ENCODE measurements at places on chromosomes 4 and X. TPM values are rescaled to one million over a fixed set of nuclear protein-coding genes. Genes with fewer than 3 reads are reported as not detected.
A peak's percentile ranks its signal among the peaks of the same experiment; 100 is the strongest.

- DNase-seq: peak; percentile 16
Observed at GRCh38 chr4:177511611-177512010, 69.4 kb upstream of the AGA start.

GRCh38 chr4:152176627-152177214, 359.2 kb downstream of the FBXW7 start:
- no peak for DNase-seq

DNA sequence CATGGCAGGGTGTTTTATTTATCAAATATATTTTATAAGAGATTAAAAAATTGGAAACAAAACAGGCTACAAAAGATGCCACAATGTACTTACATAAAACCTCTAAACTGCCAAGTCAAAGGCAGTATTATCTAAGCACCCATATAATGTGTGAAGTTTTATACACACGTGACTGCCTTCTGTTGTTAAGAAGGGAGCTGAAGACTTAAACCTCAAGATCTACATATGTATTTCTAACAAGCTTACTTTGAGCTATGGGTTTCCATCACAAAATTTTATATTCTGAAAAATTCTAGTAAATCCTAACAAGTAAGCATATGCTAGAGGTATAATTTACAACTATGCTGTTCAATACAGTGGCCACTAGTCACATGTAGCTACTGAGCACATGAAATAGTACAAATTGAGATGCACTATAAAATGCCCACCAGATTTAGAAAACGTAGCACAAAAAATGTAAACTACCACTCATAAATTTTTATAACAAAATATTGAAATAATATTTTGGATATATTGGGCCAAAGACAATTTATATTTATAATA, 9.8 kb downstream of the ATP8A1 start:
- no peak for DNase-seq

- DNase-seq: no peak
Observed at GRCh38 chrX:153631907-153632594, 15.0 kb upstream of the DUSP9 start.

GRCh38 chr4:24273136-24273535, 311.2 kb downstream of the DHX15 start:
- DNase-seq: no peak

GRCh38 chrX:71910643-71910985, at the start of gene NHSL2:
TSS of gene NHSL2 (plus strand) at chrX:71910845.
- DNase-seq: no peak

DNA sequence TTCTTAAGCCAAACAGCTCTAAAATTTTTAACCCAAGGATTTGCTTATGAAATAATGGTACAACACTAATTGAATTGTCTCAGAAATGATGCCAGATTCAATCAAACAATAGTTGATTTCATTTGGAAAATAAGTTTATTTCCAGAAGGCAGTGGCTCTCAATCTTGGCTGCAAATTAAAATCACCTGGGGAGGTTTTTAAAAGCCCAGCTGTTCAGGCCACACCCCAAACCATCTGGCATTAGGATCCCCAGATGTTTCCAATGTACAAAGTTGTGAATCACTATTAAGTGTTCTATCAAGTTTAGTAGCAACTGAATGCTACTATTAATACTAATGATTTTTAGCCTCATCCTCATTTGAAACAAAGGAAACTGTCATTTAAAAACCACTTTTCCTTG, 22.2 kb downstream of the TMEM184C start:
- no peak for DNase-seq

DNA sequence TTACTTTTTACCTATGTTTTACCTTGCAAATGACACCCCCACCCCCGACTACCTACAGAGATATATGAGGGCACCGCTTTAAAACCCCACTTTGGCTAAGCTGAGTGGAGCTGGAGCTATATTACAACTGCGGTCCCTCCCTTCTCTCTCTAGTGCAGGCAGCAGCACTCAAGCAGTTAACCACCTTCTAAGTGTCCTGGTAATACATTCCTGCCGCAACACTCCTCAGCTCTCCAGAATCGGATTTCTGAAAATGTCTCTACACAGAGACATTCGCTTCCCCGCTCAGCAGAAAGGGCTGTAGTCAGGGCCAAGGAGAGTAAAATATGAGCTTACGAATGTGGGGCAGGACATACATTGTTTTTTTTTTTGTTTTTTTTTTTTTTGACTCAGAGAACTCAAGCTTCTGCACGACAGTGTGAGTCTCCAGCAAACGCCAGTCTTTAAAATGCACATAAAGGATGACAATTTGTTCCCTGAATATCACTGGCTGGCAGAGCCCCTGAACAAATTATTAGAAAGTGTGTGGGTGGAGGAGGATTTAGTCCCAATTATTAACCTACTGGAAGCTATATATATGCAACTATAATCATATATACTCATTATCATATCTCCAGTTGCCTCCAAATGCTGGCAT, 287.0 kb upstream of the TET2 start:
- DNase-seq: no peak

Gene GLUD2
- 2.8 TPM for polyA plus RNA-seq

Gene CNGA1
- polyA plus RNA-seq: 1.1 TPM

Gene MTTP
- polyA plus RNA-seq: 0.69 TPM

GRCh38 chr4:40446839-40447238, 111.7 kb downstream of the CHRNA9 start:
- no peak for DNase-seq

Gene TAPT1
- 55.7 TPM for polyA plus RNA-seq

DNA sequence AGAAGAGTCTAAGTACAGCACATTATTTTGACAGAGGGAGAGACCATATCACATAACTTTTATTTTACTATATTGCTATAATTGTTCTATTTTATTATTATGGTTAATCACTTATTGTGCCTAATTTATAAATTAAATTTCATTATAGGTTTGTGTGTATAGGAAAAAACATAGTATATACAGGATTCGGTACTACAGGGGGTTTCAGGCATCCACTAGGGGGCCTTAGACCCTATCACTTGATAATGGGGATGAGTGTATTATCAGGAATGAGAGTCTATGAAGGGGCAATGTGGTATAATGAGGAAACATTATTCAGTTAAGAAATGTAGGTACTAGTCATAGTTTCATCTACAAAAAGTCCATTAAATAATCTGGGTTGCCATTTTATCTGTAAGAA, 833.1 kb downstream of the C4orf33 start:
- DNase-seq: no peak

DNA sequence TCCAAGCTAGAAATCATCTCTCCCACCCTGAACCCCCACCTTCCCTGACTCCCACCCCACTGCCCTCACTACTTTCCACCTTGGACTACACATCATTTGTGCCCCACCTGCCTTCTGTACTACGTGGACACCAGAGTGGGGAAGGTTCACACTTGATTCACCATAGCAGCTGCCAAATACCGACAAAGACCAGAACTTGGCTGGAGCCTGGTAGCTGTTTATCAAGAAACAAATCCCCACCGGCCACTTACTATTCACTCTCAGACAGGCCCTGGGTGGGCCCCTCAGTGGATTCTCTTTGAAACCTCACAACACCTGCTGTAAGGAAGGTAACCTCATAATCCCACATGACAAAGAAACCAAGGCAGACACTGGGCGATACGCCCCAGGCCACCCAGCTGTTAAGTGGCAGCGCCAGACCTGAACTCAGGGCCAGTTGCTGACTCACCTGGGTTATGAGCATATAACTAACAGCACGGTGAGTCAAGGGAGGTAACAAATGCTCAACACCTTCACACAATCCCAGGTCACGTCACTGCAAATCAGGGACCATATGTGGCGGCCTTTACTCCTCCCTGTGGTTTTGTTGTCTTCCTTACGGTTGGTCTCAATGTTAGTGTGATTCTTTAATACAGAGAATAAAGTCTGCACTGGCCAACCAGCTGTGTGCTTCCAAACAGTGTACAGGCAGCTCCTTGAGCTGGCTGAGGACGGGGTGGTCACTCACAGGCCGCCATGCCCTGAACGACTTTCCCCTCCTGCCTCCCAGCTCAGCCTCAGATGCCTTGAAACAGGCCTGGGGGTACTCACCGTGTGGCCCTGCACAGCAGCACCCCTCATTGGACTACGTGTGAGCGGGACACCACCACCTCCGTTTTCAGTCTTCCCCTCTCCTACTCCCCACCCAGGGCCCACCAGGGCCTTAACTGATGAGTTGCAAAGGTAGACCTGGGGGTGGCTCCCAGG, 7.5 kb downstream of the WDR1 start:
- DNase-seq: no peak

- no peak for DNase-seq
Observed at GRCh38 chr4:185134307-185134869, 8.7 kb upstream of the SLC25A4 start.

- no peak for DNase-seq
Observed at GRCh38 chr4:2068198-2068470, 9.0 kb downstream of the NAT8L start.

Gene PDLIM3
- polyA plus RNA-seq: 19.1 TPM

Gene TCEAL6
- not detected for polyA plus RNA-seq

Gene TEX13D
- polyA plus RNA-seq: not detected

GRCh38 chr4:183722731-183723560, 63.9 kb downstream of the TRAPPC11 start:
- DNase-seq: peak; percentile 65

GRCh38 chrX:42988700-42989099, 210.7 kb upstream of the PPP1R2C start:
- no peak for DNase-seq

DNA sequence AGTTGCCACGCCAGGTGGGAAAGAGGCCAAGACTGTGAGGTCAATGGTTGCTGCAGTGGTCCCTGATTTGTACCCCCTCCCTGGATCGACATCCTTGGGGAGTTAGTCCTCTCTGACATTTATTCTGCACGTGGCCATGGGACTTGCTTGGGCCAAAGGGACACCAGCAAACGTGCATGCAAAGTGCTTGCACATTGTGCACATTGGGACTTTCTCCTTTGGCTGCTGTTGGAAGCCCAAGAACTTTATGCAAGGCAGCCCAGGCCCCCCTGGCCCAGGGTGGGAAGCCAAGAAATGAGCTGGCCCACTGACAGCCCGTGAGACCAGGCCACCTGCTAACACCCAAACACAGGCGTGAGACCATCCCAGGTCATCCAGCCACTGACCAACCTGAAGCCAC, 38.1 kb downstream of the SLC2A9 start:
- DNase-seq: no peak

GRCh38 chr4:94452476-94453371, 982 bp downstream of the PDLIM5 start:
- peak; percentile 31 for DNase-seq

DNA sequence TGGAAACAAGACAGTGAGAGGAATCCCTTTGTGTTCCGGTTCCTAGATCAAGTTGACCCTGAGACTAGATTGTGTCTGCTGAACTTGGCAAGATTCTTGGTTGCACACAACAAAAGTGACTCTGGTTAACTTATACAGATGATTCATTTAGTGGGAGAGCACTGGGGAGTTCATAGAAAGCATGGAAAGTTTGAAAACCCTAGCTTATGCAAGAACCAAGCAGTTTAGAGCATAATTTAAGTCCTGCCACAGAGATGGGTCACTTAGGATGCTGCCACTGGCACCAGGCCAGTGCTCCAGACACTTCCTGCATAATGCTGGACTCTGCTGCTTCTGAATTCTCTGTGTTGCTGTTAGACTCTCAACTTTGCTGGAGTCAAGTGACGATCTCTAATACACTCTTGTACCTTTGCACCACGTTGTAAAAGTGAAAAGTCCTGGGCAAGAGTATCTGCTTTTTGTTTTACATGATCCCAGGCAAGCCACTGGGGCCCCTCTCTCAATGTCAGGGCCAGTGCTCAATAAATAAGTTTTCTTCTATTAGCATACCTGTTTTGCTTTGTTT, 12.7 kb upstream of the DCUN1D4 start:
- DNase-seq: no peak

DNA sequence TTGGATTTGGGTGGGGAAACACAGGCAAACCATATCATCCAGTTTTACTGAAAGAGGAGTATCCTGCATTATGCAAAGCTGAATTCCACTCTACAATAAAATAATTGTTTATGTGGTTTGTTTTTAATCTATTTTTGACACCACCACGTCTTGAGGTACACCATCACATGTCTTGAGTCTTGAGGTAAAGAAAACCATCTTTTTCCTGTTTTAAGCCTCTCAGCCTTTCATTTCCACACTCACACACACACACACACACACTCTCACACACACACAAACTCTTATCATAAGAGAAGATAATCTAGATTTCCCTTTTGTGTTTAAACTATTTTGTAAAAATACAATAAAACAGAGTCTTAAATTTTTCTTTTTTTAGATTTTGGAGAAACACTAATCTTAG, 32.0 kb downstream of the SPIN3 start:
- DNase-seq: no peak

Gene ZC4H2
- 28.5 TPM for polyA plus RNA-seq

DNA sequence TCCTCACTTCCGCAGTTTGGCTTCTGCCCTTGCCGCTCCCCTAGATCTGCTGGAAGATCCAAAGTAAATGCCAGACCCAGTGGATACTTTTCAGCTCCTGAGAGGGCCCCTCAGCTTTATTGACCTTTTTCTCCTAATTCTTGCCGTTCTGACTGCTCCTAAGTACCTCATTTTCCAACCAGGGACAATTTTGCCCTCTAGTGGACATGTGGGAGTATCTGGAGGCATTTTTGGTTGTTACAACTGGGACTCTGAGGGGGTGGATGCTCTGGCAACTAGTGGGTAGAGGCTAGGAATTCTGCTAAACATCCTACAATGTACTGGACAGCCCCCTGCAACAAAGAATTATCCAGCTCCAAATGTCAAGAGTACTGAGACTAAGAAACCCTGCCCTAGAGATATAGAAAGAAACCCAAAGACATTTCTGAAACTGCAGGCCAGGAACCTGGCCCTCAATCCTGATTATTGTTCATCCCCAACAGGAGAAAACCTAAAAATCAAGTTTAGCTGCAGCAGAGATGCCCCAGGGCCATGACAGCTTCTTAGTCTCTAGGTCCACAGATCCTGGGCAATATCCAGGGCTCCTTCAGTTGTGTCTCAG, 3.4 kb downstream of the TEX13B start:
- no peak for DNase-seq

DNA sequence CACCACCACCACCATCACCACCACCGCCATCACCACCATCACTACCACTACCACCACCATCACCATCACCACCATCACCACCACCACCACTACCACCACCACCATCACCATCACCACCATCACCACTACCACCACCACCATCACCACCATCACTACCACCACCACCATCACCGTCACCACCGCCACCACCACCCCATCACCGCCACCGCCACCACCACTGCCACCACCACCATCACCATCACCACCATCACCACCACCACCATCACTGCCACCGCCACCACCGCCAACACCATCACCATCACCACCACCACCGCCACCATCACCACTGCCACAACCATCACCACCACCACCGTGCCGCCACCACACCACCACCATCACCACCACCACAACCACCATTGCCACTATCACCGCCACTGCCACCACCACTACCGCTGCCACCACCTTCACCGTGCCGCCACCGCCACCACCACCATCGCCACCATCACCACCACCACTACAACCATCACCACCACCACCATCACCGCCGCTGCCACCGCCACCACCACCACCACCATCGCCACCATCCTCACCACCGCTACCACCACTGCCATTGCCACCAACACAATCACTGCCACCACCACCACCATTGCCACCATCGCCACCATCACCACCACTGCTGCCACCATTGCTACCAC, 1511.3 kb upstream of the AGA start:
- no peak for DNase-seq

GRCh38 chr4:123588631-123589241, 192.1 kb downstream of the SPRY1 start:
- DNase-seq: no peak

GRCh38 chrX:120428309-120428708, 40.8 kb downstream of the LAMP2 start:
- DNase-seq: no peak

Data from right lung (tissue), 10 donors.